ENCODE measurements at places on chromosomes 13 and 19.

DNA sequence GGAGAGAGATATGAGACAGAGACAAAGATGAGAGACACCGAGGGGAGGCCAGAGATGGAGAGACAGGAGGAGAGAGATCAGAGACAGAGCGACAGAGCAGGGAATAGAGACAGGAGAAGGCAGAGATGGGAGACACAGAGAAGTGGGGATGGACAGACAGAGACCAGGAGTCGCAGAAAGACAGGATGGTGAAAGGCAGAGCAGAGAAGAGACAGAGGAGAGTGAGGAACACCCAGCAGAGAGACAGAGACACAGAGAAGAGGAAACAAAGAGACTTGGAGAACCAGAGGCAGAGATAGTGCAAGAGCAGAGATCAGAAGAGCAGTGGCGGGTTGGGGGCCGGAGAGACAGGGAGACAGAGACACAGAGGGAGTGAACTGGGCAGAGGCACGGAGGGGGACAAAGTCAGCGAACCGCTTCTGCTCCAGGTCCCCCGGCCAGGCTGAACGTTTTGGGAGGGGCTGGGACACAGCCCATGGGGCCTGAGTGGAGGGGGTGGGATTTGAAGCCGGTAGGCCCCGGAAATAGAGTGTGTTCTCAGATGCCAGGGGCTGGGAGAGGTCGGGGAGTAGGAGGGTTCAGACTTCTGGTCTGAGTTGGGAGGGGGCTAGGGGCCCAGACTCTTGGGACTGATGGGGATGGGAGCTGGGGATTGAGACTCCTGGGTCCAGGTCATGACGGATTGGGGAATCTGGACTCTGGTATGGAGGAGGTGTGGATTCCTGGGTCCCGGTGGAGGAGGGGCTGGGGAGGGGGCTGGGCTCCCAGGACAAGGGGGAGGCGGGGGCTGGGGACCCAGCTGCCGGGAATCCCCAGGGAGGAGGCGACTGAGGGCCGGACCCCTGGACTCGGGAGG, 654 bp downstream of the ZNF579 start:
- no peak for DNase-seq

GRCh38 chr13:67377919-67378318, 147.8 kb upstream of the PCDH9 start:
- no peak for DNase-seq

GRCh38 chr13:109682534-109683244, 103.7 kb downstream of the IRS2 start:
- DNase-seq, result no peak

DNA sequence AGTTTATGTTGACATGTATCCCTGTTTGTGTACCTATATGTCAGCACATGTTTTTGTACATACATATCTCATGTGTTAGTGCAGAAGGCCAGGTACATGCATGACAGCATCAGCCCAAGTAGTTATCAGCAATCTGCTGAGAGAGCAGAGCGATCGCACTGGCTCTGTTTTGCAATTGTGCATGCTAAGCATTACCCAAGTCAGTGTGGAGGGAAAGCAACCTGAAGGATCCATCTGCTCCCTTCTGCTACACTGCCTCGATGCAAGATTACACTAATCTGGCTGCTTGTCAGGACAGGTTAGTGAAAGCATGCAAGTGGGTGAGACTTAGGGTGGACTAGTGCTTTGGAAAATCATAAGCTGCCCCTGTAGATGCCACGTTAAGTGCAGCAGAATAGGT, 211.8 kb downstream of the PCCA start:
- DNase-seq, result no peak

DNA sequence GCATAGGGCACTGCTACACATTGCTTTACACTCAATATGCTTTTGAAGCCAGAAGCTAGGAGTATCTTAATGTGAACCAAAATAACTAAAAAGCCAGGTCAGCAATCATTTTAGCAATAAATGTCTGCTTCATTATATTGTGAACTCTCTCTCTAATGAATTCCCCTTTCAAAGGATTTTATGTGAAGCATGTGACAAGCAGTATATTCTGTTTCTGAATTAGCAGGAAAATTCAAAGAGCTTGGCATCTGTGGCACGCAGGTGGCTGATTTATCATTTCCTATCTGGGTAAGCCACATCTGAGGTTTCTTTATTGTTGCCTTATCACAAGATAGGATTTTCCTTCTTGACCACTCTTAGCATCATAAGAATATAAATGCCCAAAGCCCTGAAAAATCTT, 56.8 kb upstream of the KLF12 start:
- no peak for DNase-seq

DNA sequence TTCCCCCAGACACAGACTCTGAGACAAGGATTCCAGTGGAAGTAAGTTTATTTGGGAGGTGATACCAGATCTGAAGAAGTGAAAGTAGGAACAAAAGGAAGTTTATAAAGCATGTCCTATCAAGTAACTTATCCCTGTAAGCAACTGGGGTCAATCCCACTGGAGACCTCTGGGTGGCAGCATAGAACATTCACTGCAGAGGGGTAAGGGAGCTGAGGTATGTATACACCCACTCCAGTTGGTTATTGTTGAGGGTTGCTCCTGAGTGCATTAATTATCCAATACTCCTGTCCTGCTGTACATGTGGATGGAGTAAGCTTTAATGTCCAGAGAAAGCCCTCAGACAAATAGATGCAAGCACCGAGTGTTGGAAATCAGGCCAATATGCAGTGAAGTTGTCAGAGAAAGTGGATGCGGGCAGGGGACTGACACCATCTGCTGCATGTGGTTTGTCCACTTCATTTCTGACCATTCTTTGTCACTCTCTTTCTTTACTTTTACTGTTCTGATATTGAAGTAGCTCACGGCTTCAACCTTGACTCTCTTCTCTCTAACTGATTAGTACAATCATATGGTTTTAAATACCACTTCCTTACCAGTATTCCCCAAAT, 46.7 kb downstream of the NOTCH3 start:
- DNase-seq, result no peak

GRCh38 chr19:19278315-19278714, 5.2 kb upstream of the TM6SF2 start:
- no peak for DNase-seq

DNA sequence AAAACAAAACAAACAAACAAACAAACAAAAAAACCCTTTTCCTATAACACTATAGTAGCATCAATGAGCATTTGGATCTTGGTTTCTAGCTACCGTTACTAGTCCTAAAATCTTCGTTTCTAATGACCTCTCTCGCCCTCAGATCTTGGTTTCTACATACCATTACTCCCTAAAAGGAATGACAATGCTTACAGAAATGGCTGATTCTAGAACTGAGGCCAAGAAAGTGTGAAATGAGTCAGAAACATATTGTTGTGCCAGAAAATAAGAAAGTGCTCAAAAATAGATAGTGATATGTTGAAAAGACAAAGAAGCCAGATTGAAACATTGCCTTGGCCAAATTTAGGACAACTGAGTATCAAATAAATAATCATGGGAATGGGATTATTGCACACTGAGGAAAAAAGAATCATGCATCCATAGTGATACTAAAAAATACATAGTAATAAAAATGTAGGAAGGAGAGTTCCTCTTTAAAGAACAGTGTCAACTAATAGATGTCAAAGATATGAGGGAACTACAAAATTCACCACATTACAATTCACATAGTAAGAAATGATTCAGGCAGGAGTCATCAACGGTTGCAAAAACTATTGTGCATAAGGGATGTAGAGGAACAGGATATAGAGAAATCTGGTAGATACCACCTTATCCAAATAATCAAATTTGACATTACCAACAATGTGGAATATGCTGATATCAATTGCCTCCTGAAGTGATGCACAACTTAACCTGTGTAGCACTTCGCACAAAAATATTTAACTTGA, 386.6 kb downstream of the DIAPH3 start:
- DNase-seq, result no peak

GRCh38 chr19:55275851-55276719, 3.8 kb downstream of the HSPBP1 start:
- DNase-seq, result no peak

- DNase-seq, result no peak
Observed at GRCh38 chr13:37344056-37344455, 238.6 kb upstream of the CSNK1A1L start.

GRCh38 chr19:46529622-46530451, 34.2 kb upstream of the PNMA8B start:
- no peak for DNase-seq

GRCh38 chr13:75399168-75399878, 82.6 kb downstream of the TBC1D4 start:
- no peak for DNase-seq

- DNase-seq, result no peak
Observed at GRCh38 chr19:10780368-10780767, 55.6 kb downstream of the TMED1 start.

DNA sequence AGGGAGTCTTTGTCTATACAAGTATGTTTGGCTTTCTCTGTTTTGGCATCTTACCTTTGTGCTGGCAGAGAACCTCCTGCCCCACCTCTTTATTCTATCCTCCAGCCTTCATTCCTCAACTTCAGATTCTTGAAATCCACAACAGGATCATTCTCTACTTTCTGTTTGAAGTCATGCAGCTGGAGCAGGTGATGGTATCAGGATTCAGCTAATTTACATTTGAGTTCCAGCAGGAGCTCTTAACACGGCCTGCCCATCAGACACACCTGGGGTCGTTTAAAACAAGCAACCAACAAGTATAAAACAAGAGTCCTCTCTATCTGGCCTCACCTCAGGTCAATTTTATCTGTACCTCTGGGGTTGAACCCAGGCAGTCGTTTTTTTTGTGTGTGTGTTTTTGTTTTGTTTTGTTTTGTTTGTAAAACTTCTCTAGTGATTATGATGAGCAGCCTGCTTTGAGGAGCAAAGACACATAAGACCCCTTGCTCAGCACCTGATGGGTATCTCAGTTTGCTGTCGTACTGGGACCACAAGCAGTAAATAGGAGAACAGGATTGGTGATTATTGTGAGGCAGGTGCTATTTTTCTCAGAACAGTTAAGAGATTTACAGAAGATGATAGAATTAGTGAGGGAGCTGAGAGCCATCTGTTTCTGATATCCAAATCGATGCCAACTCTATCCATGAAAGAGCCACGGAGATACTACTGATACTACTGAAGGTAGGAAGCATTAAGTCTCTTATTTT, 78.4 kb downstream of the GPC6 start:
- DNase-seq, result no peak

DNA sequence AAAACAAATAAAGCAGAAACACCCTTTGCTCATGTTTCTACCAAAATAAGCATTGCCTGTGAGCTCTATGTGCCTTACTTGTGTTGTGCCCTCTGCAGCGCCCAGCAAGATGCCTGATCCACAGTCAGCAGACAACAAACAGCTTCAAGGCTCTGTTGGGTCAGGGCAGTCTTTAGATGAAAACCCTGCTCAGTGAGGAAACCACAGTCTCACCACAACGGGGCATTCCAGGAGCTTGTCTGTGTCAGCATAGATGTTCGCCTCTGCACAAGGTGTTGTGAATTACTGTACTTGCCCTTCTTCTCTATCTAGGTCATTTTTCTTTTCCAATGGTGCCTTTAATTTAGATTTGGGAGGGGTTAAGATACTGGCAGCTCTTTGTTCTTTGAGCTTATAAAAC, 251.9 kb downstream of the COL4A1 start:
- DNase-seq, result no peak

GRCh38 chr19:42166316-42166715, 34.1 kb upstream of the POU2F2 start:
- DNase-seq, result no peak

DNA sequence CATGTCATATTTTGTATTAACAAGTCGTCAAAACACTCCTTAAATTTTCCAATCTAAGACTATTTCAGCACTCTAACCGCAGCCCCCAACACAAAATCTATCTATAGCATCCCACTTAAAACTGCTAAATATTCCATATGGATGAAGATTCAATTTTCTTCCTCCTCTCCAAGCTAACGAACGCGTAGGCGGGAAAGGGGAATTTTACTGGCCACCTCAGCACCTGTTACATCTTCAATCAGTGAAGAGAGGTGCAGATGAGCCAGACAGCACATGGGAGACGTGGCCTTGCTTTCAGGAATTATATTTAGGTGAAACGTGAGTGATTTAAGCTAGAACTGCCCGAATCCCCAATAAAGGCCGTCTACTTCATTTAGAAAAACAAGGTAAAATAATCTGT, 1.1 kb downstream of the RBM26 start:
- DNase-seq, result no peak

GRCh38 chr13:34416971-34417380, 525.1 kb upstream of the NBEA start:
- DNase-seq, result no peak

DNA sequence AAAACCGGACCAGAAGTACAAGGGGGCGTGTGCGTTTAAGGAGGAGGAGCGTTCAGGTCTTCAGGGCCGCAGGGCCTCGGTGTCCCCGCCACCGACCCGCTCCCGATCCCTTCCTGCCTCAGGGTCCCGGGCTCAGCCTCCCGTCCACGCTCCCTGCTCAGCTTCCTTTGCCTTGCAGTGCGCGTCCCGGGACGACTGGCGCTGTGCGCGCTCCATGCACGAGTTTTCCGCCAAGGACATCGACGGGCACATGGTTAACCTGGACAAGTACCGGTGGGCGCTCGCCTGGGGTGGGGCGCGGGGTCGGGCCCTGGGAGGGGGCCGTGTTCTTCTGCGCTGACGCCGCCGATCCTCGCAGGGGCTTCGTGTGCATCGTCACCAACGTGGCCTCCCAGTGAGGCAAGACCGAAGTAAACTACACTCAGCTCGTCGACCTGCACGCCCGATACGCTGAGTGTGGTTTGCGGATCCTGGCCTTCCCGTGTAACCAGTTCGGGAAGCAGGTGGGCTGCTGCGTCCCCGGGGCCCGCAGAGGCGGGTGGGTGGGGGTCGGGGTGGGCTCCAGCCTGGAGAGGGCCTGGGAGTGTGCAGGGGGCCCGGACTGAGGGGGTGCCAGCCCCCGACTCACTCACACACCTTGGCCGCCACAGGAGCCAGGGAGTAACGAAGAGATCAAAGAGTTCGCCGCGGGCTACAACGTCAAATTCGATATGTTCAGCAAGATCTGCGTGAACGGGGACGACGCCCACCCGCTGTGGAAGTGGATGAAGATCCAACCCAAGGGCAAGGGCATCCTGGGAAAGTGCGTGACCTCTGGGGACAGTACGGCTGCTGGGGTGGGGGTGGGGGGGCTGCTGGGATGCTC, 1.4 kb downstream of the GPX4 start:
- no peak for DNase-seq

DNA sequence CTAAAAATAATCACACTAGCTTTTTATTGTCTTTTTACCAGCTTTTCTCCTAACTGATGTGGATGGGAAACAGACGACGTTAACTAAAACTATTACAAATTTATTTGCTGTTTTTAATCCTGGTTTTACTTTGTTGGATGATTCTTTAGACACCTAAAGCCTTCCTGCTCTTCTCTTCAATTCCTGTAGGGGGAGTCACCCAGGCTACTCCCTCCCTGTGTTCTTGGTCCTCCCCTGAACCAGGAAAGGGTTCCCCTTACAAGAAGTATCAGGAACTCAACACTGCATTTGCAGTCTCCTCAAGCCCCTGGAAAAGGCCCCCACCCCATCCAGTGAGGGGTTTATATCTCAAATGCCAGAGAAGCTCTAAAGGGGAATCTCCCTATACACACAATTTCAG, 206.1 kb downstream of the SUCLA2 start:
- DNase-seq, result no peak

- DNase-seq, result no peak
Observed at GRCh38 chr19:15532779-15533521, 24.6 kb downstream of the CYP4F22 start.

- DNase-seq, result no peak
Observed at GRCh38 chr19:10864538-10864899, 6.8 kb upstream of the CARM1 start.

- DNase-seq, result no peak
Observed at GRCh38 chr13:40172878-40173277, 493.6 kb downstream of the FOXO1 start.

GRCh38 chr13:28615916-28616446, 42.9 kb upstream of the POMP start:
- no peak for DNase-seq
